Stimulated activated CD4-positive, alpha-beta T cell treated with anti-CD3 and anti-CD28 coated beads, Interleukin-1b, Interleukin-23, amount 100 ng/mL, for 48 hours (primary cell): ENCODE measurements at places on chromosomes 3 and 15.

DNA sequence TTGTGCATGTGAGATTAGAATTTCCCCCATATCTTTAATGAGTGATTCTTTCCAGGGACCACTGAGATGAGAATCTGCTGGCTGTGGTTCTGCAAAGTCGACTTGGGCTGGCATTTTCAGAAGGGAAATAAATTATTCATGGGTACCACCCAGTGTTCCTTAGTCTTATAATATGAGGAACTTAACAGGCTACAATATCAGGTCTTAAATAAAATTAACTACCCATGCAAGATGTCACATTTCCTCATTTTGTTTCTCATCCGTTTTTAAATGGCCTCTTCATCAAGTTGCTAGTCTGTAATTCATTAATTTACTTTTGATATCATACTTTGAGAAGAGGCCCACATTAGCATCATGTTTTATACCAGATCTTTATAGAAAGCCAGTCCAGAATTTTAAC, 58.3 kb upstream of the SKOR1 start:
- DNase-seq: no peak

DNA sequence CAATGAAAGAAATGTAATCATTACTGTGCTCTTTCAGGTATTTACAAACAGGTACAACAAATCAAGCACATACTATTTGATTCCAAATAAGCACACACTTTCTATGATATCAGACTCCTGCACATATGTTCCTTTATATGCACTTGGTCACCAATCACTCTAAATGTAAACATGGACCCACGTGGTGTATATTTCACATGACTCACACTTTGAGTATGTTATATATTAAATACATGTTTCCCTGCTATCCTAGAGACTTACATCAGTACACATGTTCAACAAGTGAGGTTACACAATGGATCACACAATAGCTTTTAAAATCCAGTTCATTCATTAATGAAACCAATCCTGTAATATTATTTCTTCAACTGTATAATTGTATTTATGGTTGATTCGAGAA, 683.5 kb downstream of the NR2F2 start:
- DNase-seq: no peak

DNA sequence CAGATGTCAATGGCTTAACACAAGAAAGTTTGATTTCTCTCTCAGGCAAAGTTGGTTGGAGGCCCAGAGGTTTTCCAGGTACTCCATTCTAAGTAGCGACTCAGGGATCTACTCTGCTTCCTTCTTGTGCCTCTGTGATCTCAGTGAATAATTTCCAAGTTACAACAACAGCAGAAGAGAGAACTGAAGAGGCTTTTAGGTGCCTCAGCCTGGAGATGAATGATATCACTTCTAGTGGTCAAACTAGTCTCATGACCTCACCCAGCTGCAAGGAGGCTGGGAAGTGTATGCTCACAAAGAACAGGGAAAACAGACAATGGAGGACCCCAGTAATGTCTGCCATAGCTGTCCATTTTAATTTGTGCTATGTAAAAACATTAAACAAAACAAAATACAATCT, 4.6 kb upstream of the PRICKLE2 start:
- no peak for DNase-seq

GRCh38 chr3:142433110-142433509, 14.7 kb downstream of the XRN1 start:
- no peak for DNase-seq

GRCh38 chr3:39176025-39176714, 16.2 kb downstream of the XIRP1 start:
- no peak for DNase-seq

GRCh38 chr3:144259267-144259666, 287.6 kb downstream of the DIPK2A start:
- DNase-seq: no peak
